ENCODE measurements at places on chromosomes 3 and 15. TPM values are rescaled to one million over a fixed set of nuclear protein-coding genes. Genes with fewer than 3 reads are reported as not detected.

Gene SMCO1
- not detected for total RNA-seq

Gene UPK1B
- not detected for total RNA-seq

Gene KNG1
- not detected for total RNA-seq

Gene ALPK3
- under 0.01 TPM for total RNA-seq

Gene STAC
- total RNA-seq: 0.18 TPM

Gene SLCO2A1
- 0.18 TPM for total RNA-seq

Gene GABRA5
- total RNA-seq: not detected

Gene ISY1
- 32.0 TPM for total RNA-seq

Gene CXCR6
- not detected for total RNA-seq

Gene GREM1
- total RNA-seq: 4.3 TPM

Gene TMEM158
- 83.0 TPM for total RNA-seq

Gene CAMKV
- not detected for total RNA-seq

Gene TM6SF1
- 3.4 TPM for total RNA-seq

Gene TMOD3
- 24.8 TPM for total RNA-seq

Gene CAV3
- not detected for total RNA-seq

Gene MESP2
- under 0.01 TPM for total RNA-seq

Gene ZBED2
- not detected for total RNA-seq

Gene ADAMTS7
- 3.2 TPM for total RNA-seq

Gene CYP1A1
- not detected for total RNA-seq

Gene EFHB
- not detected for total RNA-seq

Gene CMTM8
- total RNA-seq: 0.18 TPM
